ENCODE measurements at places on chromosomes 1 and 21. TPM values are rescaled to one million over a fixed set of nuclear protein-coding genes. Genes with fewer than 3 reads are reported as not detected.

The NBPF6 gene
- not detected for total RNA-seq

The IGSF21 gene
- total RNA-seq = not detected

The CFHR5 gene
- not detected for total RNA-seq

The RGSL1 gene
- total RNA-seq = not detected

The DMRTA2 gene
- total RNA-seq = 0.09 TPM

The TMPRSS2 gene
- total RNA-seq = not detected

The TARDBP gene
- total RNA-seq = 52.6 TPM

The C1orf226 gene
- under 0.01 TPM for total RNA-seq

The PRELP gene
- total RNA-seq = 0.37 TPM

The TSTD1 gene
- total RNA-seq = 16.9 TPM

The SPRR3 gene
- total RNA-seq = not detected

The QSOX1 gene
- 750 TPM for total RNA-seq

The LEMD1 gene
- not detected for total RNA-seq

The SLC30A10 gene
- not detected for total RNA-seq

The HPCAL4 gene
- not detected for total RNA-seq

The RNF19B gene
- total RNA-seq = 8.7 TPM

All from smooth muscle cell of bladder (primary cell).